T-helper 9 cell (primary cell): ENCODE measurements at places on chromosomes 4 and X.
A peak's percentile ranks its signal among the peaks of the same experiment; 100 is the strongest.

GRCh38 chr4:1604706-1605205 lies 79.4 kb downstream of the FAM53A start:
- DNase-seq = peak; percentile 54

DNA sequence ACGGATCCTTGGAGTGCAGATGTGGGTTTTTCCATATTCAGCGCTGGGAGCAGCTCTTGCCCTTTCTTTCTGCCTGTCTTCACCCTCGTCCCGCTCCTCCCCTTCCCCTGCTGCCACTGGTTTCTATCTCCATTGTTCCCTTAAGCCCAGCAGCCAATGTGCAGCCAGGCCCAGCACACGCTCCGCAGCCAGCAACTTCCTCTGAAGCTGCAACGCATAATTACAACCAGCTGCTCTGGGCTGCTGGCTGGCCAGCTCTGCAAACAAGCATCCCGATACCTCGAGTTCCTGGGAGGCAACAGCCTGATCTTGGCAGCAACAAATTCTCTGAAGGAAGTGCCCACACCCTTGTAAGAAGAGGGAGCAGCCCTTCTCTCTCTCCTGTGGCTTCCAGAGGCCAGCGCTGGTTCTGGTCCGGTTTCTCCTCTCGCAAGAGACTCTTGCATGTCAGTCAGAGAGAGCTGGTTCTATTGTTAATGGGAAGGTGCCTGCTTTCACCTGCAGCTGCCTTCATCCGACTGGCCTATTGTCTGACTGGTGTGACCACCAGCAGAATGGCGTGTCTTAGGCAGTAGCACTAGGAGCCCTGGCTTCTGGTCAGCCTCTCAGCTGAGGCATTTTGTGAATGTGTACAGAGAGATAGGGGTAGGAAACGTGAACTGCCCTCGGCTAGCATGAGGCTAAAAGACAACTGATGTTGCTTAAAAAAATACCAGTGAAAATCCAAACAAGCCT lies 83.8 kb upstream of the MAML3 start:
- DNase-seq = no peak

GRCh38 chr4:19580095-19580494 lies 671.6 kb upstream of the SLIT2 start:
- DNase-seq = no peak

GRCh38 chrX:155767876-155768769 lies 113.0 kb upstream of the VAMP7 start:
- no peak for DNase-seq

GRCh38 chr4:69860052-69860451 lies at the start of gene SULT1E1:
Gene SULT1E1, minus strand, starts transcription at chr4:69860145. Its CDS starts 2,501 bp downstream, at chr4:69857644.
- no peak for DNase-seq

DNA sequence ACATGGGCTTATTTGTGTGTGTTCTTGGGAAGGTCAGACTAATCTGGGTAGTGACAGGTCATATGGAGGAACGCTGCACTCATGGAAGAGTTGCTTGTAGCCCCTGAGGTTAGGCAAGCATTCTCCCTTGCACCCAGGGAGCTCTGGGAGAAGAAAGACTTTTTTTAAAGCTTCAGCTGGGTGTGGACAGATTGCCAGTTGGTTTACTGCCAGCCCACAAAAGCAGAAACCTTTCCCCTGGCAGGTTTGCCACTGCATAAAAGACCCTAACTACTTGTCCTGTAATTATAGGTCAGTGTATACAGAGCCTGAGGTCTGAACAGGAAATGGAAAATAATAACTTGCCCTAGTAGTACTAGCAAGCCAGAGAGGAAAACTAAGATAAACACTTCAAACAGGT lies 7.4 kb upstream of the NFKB1 start:
- no peak for DNase-seq

DNA sequence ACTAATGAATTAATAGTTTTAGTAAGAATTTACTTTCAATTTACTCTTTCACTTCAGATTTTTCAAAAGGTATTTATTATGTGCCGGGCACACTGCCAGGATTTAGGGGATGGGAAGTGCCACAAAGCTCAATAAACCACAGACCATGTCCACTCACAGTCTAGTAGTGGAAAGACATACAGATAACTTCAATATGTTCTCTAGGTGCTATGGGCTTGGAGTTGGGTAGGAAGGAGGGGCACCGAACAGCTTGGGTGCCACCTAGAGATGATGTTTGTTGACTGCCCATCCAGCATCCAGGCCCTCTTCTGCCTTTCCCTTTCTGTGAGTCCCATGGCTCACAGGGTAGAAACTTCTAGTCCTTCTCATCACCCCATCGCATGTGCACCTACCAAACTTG lies 17.8 kb downstream of the MFAP3L start:
- no peak for DNase-seq

- no peak for DNase-seq
Measured at GRCh38 chr4:63717384-63717783, 691.9 kb downstream of the TECRL start.

GRCh38 chr4:1195109-1195671 lies 22.8 kb upstream of the SPON2 start:
- no peak for DNase-seq

DNA sequence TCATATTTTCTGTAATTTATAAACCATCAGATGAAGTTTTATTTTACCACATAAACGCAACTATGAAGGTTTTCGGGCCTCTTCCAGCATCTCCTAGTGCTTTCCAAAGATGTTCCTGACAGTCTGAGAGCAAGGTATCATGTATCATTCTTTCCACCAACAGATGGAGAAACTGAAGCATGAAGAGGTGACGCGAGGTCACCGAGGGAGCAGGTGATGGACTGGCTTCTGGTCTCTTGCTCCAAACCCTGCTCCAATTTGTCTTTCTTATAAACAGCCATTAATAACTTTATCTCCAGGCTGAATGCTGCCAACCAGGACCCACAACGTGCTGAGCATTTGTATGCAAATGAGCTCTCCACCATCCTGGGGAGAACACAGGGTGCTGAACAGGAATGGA lies 86.3 kb upstream of the MAML3 start:
- DNase-seq = no peak

GRCh38 chrX:30282527-30282926 lies 26.7 kb downstream of the NR0B1 start:
- no peak for DNase-seq

DNA sequence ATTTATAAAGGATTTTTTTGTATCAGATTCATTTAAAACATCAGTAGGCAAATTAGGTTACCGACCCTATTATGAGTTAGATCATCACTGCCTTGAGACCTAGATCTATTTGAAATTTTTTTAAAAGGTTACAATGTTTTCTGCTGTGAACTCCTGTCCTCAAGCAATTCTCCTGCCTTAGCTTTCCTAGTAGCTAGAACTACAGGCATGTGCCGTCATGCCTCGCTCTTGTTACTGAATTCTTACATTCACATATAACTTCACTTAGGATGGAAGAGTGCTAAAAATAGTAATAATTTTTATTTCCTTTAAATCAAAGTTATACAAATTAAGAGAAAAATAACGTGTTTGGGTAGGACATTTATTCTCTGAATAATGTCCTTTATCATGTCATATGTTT lies 75.5 kb upstream of the MAOA start:
- DNase-seq = no peak

DNA sequence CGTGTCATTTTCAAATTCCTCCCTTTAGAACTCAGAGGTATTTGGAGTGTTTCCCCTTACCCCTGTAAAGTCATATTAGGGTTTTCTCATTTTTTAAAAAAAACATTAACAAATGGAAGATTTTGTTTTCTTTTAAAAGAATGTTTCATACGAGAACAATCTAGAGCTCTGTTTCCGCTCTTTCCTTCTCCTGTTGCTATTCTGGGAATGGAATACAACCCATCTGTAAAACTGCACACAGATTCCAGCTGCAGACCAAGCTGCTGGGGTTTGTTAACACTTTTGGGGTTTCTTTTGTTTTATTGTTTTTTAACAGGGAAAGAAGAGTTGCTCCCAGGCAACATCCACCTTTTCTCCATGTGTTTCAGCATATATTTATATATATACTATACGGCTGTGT lies 61.3 kb downstream of the HCCS start:
- DNase-seq = no peak

- DNase-seq = no peak
Measured at GRCh38 chr4:136400829-136401228, 1131.5 kb downstream of the PCDH18 start.

GRCh38 chrX:26918631-26919030 lies 544.5 kb downstream of the PPP4R3C start:
- DNase-seq = no peak

GRCh38 chrX:131735127-131735526 lies 191.3 kb downstream of the OR13H1 start:
- no peak for DNase-seq

GRCh38 chrX:1833656-1834360 lies 218.9 kb downstream of the ASMT start:
- DNase-seq = no peak

DNA sequence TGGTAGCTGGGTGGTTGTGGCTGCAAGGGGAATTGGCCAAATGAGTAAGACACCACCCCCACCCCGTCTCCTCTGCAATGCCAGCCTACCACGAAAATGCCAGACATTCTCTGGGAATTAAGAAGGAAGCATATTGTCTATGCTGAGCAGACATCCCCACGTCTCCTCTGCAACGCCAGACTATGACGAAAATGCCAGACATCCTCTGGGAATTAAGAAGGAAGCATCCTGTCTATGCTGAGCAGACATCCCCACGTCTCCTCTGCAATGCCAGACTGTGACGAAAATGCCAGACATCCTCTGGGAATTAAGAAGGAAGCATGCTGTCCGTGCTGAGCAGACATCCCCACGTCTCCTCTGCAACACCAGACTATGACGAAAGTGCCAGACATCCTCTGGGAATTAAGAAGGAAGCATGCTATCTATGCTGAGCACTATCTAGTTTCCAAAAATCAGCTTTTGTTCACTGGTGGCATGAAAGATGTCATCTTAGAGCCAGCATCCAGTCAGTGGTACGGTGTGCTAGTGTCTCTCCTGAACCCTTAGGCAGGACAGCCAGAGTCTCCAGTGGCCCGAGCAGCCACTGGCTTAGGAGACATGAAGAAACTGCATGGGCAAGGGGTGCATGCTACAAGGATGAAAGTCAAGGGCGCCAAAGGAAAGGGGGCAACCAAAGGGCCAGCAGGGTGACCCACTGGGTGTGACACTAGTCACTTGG lies 339.8 kb upstream of the FRG1 start:
- DNase-seq = no peak

DNA sequence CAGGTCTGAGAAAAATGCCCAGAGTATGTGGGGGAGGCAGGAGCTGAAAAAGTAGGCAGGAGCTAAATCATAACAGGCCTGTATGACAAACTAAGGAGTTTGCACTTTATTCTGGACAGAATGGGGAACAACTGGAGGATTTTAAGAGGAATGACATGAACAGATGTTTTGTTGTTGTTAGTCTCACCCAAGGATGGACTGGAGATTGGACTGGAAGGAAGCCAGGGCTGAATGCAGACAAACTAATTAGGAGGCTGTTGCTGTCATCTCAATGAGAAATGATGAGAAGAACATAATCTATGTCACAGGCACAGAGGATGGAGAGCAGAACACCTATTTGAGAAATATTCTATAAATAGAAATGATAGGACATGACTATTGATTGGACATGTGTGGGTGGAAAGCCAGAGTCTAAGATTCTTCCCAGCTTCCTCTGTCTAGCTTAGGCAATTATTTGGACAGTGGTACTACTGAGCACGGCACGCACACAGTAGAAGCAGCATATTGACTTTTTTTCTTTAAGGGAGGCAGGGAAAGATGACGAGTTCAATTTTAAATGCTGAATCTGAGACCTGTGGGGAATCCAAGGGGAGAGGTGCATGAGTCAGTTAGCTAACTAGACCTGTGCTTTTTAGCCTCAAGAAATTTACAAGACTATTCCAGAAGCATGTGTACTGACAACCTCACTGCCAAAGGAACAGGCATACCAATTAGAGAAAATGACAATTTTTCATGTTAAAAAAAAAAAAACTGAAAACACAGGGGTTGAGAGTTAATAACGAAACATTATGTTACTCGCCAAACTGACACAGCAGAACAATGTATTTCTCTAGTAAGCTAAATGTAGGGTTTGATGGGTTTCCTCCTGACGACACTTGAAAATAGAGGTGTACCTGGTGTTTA lies 963 bp upstream of the USO1 start:
- DNase-seq = no peak

DNA sequence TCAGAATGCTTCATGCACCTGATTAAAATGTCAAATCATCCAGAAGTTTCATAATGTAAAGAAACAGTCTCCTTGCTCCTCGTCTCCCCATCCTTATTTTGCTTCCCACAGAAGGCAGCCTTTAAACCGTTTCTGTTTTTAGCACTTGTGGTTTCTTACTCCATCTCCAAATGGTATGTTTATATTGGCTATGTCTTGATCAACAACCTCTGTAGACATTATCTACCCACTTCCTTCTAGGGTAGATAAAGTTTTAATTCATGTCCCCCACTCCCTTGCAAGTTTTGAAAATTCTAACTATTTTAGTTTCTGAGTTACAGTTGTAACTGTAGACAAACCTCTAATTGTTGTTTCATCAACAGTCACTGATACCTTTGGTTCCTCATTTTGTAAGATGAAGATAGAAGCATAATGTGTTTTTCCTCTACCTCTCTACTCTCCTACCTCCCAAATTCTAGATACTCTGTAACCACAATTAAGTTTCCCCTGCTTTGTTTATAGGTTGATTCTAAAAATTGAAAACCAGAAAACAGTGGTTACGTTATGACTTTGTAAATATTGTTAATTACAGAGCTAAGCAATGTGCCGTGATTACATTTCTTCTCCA lies 291.7 kb upstream of the GATB start:
- DNase-seq = no peak

DNA sequence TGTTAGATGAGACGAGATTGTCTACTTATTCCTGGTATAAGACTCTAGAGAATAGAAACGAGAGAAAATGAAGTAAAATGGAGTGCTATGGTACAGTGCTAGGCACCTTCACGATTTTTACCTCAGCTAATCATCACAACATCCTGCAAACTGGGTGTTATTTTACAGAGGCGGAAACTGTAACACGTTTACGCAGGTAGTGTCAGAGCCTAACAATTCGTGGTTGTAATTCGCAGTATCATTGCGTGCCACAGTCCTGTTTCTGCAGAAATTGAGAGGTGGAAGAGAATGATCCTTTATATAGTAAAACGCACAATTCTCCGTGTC lies 383 bp upstream of the TBC1D19 start:
- no peak for DNase-seq

DNA sequence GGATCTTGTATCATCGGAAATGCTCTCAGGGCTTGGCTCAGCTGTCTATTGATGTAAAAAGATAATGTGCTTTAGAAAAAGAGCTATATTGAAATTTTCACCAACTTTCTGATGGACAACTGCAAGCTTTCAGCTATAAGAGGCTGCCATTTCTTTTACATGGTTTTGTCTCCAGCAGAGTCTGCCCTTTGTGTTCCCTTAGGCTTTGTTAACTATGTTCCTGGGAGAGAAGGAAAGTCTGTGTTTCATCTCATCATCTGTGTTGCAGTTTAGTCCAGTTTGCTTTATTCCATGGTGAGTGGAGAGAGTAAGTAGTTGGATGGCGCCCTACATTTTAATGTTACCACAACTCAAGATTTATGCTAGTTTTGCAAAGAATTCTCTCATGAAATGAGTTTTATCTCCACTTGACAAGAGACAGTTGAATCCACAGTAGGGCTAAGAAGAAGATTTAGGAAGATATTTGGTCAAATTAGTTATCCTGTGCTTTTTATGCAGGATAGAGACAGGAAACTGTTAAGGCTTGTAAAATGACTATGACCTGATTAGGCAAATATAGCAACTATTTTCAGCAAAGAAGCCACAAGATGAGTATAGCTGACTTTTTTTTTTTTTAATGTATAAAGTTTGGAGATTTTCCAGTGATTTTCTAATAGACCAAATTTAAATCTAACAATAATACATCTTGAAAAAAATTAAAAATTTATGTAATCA lies 16.5 kb downstream of the SEPTIN11 start:
- no peak for DNase-seq

- DNase-seq = no peak
Measured at GRCh38 chrX:133658293-133658911, 243.1 kb upstream of the GPC4 start.
